Activated CD8-positive, alpha-beta memory T cell treated with anti-CD3 and anti-CD28 coated beads for 1 hour (primary cell): ENCODE measurements at places on chromosomes 3 and 15.

DNA sequence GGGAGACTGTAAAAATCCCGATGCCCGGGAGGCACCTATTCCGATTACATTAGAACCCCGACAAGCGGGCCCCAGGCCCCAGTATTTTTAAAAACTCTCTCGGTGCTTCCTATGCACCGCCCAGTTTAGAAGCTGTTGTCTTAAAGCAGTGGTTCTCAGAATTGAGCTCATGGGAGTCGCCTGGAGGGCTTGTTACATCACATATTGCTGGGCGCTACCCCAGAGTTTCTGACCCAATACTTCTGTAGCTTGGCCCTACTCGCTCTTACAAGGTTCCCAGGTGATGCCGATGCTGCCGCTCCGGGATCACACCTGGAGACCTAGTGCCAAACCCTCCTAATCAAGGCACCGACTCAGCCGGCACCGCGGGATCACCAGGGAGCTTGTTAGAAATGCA is 35.2 kb downstream of the CPN2 start:
- no peak for DNase-seq

GRCh38 chr3:68986496-68987208 is 26.8 kb downstream of the EOGT start:
- DNase-seq: no peak

GRCh38 chr3:45993421-45994027 is 2.1 kb downstream of the FYCO1 start:
- no peak for DNase-seq

GRCh38 chr3:53936347-53936746 is 44.7 kb upstream of the SELENOK start:
- no peak for DNase-seq

DNA sequence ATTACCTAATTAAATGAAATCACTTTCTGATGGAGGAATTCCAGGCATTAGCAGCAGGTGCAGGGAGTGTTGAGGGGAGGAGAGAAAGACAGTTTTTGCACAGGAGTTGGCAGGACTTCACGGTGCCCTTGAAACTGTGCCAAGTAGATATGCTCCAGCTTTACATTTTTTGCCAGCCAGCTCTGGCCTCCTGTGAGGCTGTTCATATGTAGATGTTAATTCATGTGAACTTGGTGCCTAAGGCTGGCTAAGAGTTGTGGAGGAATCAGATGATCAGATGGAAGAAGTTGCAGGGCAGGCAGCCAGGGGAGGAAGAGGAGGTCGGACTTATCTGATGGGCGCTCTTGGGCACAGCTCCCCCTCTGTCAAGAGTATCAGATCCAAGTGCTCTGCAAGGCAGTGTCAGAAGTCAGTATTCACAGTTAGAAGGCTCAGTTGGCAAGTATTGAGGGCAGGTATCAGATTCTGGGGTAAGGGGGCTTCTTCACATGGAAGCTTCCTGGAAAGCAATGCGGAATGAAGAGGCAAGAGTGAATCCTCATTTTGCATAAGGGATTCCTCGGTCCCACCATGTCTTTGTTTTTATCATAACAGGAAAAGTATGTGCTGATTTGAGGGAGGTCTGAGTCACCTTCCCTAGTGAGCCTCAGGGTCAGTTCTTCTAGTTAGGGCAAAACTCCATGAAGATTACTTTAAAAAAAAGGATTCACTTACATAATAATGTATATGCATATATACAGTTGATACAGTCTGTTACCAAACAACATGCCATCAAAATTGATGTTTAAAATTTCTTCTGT is 172.6 kb upstream of the UMPS start:
- DNase-seq: no peak

DNA sequence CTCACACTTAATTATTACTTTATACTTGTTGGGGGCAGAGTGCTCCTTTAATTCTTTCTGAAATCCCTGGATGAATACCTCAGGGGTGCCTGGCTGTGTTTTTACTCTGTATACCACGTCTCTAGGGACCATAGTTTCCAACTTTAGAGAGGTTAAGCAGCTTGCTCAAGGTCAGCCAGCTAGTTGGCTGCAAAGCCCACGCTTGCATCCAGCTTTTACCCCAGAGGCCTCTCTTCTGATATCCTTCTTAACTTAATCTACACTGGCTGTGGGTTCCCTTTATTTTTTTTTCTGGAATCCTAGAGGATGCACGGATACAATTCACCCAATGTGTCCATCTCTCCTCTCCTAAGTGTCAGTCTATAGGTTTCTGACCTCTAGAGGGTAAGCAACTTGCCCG is 1.4 kb downstream of the PDZRN3 start:
- no peak for DNase-seq

DNA sequence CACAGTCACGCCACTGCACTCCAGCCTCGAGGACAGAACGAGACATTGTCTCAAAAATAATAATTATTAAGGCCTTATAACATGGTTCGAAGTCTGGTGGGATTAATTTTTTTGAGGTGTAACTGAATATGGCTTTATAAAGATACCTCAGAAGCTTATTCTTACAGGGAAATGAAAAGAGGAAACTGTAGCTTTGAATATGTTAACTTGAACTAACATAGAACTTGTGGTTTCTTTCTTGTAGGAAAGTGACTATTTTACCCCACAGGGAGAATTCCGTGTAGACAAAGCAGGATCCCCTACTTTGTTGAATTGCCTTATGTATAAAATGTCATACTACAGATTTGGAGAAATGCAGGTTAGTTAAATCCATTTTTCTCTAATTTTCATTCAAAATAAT is 96.3 kb downstream of the STT3B start:
- DNase-seq: no peak

GRCh38 chr3:123392871-123393620 is 55.8 kb downstream of the ADCY5 start:
- no peak for DNase-seq

DNA sequence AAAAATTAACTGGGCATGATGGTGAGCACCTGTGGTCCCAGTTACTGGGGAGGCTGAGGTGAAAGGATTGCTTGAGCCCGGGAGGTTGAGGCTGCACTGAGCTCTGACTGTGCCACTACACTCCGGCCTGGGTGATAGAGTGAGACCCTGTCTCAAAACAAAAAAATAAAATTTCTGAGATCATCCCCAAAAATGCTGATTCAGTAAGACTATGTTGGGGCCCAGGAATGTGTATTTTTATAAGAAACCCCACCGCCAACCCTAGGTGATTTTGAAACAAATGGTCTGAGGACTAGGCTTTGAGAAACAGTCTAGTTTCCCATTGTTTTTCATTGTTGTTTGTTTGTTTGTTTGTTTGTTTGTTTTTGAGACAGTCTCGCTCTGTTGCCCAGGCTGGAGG is 4.1 kb downstream of the SLC27A2 start:
- DNase-seq: no peak

DNA sequence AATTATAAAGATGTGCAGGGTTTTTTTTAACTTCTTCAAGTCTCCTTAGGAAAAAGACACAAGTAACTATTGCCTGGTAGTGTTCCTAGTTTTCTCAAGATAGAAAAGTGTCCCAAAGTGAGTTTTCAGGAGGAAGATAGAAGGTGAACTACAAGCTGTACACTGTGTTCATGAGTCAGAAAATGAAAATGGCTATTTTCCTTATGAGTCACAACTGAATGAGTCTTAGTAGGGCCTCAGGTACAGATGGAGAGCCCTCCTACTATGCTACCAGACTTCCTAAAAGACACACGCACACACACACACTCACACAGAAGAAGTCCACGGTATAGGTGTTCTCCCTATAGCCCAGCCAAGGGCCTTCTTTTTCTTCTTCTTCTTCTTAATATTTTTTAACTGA is 3.1 kb downstream of the MYO1E start:
- no peak for DNase-seq

DNA sequence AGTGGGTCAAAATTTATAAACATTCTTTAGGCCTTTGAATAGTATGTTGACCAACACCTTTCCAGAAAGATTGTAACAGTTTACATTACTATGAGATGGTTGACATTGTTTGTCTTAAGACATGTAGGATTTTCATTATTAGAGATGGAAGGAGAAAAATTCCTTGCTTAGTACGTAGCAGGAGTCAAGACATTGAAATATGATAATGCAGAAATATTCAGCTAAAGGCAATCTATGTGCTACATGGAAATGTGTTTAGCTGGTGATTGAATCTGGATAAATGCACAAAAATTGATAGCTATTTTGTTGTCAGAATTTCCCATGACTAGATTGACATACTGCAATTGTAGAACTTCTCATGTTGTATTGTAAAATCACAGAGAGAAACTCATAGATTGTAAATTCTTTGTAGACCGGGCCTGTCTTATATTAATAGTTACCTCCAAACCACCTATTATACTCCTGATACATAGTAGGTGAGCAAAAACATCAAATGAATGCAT is 370.4 kb upstream of the CBLB start:
- no peak for DNase-seq

DNA sequence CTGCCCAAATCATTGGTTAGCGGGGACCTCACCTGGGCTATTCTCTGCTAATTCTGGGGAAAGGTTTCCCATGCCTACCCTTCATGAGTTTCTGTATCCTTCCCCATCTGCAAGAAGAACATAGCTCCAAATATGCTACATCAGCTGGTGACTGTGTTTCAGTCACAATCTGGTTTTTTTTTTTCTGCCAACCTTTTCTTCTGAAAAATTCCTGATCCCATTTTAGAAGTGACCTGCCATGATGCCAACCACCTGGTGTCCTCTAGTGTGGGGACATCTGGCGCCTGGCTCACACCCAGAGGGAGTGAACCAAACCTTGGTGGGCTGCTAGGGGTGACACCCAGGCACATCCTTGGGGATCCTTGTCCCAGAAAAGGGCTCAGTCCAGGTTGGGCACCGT is 76.1 kb downstream of the CHRD start:
- DNase-seq: no peak

DNA sequence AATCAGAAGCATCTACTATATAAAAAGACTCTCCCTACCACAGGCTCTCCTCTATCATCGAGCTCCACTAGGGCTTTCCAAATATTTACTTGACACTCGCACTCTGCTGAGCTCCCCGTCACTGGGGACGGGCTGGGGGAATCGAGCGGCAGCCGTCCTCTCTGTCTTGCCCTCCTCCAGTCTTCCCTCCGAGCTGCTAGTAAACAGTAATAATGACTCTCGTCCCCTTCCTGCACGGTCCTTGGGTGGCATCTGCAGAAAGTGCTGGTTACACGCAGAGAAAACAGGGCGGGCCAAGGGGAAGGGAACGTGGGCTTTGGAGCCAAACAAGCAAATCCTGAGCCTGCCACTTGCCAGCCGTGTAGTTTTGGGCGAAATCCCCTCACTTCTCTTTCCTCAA is 96.6 kb downstream of the LRIG1 start:
- no peak for DNase-seq

GRCh38 chr15:65204236-65204930 is 6.9 kb downstream of the CILP start:
- DNase-seq: no peak
